ENCODE measurements at places on chromosomes 3 and 15.

DNA sequence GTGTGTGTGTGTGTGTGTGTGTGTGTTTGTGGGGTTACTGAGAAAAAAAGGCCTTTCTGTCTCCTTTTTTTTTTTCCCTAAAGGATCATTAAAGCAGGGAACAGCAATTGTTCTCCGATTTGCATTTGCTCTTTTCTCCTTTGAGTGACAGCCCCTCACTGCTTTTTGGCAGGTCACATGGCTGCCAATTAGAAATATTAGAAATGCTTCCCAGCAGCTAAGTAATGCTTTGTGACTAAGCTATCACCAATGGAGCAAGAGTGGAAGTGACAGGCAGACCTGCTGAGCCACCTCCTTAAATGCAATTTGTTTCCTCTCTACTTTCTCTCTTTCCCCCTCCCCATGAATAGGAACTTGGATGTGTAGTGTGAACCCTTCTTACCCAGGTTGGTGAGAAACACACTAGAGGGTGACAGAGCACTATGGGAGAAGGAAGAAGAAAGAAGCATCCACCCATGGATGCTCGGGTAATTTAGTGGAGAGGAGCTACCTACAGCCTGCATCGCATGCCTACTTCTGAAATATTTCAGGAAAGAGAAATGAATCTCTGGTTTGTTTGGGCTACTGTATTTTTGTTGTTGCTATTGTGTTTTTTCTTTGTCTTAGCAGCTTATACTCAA is 165.2 kb upstream of the PDZRN3 start:
- ATAC-seq = no peak

DNA sequence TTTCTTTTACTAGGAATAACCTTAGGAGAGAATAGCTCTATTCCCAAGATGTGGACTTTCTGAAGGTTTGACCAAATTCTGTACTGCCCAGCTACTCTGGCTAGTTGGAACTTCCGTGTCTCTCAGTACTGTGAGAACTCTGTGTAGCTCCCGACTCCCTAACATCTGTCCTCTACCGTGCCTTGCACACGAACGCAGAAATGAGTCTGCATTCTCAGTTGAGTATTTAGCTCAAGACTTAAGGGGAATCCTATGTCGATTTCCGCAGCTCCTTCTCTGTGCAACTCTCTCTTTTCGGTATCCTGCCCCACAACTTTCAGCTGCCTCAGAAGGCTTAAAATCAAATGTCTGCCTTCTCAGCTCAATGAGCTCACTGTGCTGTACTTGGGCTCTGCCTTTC is 86.7 kb upstream of the EPHB3 start:
- ATAC-seq = no peak

GRCh38 chr3:177832880-177833279 is 635.6 kb upstream of the TBL1XR1 start:
- ATAC-seq = no peak

DNA sequence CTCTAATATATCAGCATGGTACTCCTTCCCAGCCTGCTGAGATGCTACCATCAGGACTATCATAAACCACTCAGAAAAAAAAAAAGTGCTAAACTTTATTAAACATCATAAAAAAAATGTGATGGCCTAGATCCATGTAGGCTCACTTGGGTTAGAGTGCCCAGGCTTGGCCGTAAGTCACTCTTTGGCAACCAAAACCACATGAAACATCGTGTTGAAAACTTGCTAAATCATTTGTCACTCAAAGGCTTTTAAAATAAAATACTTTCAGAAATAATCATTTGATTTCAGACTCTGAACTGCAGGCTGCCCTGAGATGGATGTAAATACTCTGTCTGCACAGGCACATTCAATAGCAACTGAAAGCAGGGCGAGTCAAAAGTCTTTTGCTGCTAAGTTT is 78.4 kb upstream of the WNT5A start:
- no peak for ATAC-seq

DNA sequence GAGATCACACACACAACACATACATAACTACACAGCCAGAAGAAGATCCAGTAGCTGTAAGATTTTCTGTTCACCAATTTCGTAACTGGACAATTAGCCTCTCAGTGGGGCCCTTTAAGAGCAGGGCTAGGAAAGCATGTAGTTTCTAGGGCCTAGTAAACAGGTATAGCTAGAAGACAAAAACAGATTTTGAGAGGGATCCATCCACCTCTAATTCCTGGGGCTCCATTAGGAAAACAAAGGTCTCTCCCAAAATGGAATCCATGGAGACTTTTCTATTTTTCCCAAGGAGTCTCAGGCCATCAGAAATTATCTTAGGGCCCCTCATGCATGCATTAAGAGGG is 10.5 kb downstream of the KIF15 start:
- ATAC-seq = no peak

DNA sequence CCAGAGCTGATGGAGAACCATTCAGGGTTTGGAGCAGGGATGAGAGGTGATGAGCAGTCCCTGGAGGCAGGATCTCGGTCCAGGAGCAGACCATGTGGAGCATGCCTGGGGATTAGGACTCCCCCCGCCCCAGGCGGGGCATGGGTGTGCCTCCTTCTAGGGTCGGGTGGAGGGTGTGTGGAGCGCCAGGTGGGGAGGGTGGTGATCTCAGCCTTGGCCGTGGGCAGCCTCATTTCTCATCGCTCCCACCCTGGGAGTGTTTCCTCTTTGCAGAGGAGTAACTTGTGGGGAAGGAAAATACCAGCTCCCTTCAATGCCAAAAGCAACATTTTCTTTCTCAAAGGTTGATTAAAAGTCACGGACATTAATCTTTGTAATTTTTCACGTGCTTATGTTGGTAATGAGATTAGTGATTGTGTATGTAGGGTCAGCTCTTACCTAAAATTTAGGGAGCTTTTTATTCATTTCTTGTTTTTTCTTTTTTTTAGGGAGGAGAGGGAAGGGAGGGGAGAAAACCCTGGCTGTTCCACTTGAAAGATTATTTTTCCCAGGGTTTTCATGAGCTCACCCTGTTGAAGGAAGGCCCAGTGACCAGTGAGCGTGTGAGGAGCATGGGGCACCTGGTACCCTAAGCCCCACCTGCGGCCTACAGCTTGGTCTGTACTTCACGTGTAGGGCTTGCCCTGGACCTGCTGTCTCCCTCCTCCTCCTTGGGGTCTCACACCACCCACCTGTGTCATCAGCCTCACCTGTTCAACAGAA is 11.0 kb downstream of the FBLN2 start:
- peak; percentile 69 for ATAC-seq

- no peak for ATAC-seq
Measured at GRCh38 chr15:52111517-52112202, 915 bp downstream of the BCL2L10 start.

- ATAC-seq = no peak
Measured at GRCh38 chr3:151843275-151843674, 29.4 kb downstream of the AADAC start.

- ATAC-seq = no peak
Measured at GRCh38 chr15:51714162-51714561, 23.3 kb downstream of the LYSMD2 start.

DNA sequence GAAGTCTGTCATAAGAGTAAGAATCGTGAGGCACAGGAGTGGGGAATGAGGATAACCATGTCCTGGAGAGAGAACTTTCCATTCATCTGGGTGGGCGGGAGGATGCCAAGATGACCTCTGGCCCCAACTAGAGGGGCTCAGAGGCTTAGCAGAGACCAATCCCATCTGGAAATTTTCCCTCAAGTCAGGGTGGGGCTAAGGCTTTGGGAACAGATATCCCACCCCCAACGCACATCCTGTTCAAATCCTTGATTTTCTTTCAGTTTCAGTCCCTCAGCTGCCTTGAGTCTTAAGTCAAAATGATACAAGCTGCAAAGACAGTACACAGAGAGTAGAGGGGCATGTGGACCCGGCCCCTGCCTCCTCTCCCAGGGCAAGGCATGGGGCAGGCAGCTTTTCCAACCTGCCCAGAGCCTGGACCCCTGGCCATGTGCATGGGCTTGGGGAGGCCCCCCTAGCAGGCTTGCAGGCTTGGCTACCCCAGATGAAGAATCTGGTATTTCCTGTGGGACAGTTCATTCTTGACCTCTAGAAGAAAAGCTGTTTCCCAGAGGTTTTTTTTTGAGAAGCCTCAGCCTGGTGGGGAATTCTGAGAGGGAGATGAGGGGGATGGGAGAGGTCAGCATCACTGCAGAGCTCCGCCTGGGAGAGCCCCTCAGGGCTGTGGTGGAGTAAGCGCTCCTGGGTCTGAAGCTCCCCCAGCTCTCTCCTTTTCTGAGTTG is 109.7 kb upstream of the HACD2 start:
- ATAC-seq = no peak

DNA sequence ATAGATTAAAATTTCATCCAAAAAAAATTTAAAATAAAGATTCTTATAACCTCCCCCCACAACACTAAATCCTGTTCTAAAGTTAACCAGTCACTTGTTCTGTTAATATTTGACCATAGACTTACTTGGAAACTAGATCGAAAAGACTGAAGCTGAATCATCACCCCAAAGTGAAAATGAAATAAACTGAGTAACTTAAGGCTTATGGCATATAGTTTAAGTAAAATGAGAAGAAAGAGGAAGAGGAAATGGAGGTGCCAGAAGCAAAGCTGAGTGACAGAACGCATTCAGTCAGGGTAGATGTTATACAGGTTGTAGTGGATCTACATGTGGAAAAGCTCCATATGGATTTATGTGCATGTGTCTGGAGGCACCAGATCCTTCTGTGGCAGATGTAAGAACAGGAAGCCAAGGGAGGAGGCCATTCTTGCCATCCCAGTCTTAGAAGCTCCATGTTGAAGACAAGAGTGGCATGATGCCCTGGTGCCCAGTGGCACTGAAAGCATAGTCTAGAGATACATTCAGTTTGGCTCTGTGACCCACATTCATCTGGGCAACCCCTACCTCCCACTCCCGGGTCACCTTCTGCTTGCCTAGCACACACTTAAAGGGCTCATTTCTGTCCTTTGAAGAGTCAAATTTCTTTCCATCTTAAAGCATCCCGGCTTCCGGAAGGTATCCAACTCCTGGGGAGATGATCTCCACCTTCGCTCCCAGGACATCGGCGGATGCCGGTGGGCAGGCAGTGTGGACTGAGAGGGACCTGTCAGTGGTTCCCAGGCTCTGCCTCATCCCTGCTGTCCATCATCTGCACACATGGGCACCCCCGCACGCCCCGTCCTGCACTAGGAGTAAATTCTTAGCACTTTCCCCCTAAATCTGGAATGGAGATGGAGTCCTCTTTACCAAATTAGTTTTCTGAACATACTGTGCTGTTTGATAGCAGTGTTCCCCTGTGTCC is 90.8 kb downstream of the NEO1 start:
- no peak for ATAC-seq

- no peak for ATAC-seq
Measured at GRCh38 chr15:47339800-47340570, 377.3 kb upstream of the SEMA6D start.

- no peak for ATAC-seq
Measured at GRCh38 chr3:37337481-37337880, 163.1 kb upstream of the LRRFIP2 start.

Data from gastroesophageal sphincter (tissue), 4 donors.